ENCODE measurements at places on chromosomes 2 and 18.

DNA sequence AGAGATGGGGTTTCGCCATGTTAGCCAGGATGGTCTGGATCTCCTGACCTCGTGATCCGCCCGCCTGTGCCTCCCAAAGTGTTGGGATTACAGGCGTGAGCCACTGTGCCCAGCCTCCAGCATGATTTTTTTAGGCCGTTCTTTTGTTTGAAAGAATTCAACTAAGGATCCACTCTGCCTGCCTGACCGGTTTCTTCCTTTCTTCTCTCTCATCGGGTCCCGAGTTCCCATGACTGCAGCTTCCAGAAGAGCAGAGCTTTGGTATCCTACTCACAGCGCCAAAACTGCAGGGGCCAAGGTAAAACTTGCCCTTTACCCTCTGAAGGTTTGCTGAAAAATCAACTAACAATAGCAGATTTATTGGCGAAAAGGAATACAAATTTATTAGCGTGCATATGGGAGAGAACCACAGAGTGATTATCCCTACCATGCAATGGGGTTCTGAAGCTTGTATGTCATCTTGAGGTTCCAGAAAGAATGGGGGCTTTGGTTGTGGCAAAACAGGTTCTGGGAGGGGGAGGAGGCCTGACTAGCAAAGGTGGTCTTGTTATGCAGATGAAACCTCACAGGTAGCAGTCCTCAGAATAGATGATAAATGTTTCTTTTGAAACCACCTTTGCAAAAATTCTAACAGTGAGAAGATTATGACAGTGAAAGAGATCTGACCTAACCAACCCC, 87.0 kb upstream of the MSH6 start:
- no peak for DNase-seq

- no peak for DNase-seq
Observed at GRCh38 chr18:63604791-63605567, 17.8 kb downstream of the SERPINB13 start.

DNA sequence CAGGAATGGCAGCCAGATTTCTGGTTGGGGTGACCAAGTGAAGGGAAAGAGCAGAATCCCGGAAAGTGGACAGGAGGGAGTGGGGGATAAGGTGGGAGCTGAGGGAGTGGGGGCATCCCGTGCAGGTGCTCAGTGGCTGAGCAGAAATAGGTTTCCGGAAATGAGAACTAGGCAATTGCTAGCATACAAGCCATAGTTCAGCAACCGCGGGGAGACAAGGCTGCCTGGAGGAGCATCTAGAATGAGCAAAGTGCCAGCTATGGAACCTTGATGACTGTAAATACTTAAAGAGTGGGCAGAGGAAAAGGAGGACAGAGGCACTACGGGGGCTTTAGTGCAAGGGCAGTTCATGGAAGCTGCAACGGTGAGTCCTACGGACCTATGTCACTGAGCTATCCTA, 220.2 kb downstream of the BCL11A start:
- DNase-seq, result no peak

DNA sequence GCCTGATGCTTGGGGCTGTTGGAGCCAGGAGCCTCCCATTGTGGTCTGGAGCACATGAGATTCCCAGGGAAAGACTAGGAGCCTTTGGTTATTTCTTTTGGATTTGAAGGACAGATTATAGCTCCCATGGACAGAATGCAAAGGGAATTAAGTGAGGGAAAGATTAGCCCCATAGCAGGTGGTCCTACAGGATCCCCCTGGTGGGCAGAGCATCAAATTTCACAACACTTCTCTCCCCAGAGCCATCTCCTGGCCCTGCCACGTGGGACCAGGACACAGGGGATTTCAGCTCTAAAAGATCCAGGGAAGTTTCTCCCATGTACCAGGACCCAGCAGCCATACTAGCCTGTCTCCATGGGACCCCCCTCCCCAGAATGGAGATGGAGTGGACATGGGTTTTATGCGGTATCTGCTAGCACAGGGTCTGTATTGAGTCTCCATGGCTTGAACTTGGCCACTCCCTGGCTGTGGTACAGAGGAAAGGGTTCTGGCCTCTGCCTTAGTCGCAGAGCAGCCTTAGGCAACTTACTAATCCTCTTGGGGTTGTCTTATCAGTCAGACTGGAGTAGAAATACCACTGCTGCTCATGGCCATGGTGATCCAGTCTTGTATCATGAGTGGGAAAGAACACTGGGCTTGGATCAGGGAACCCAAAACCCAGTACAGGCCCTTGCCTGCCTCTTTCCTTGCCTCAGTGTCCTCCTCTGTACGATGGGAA, 6.8 kb upstream of the PLB1 start:
- no peak for DNase-seq

DNA sequence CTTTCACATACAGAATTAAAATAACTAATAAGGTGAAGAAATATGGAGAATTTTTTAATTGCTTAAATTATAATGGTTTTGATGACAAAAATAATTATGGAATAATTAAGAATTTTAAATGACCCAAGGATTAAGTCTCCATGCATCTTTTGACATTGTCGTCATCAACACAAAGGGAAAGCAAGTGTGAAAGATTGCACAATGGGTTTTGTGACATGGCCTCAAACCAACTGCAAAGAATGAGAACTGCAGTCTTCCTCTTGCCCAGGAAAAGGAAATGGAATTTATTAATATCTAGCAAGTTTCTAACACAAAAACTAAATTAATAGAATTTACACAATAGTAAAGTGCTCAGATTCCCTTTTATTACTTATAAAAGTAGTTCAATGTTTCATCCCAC, 329.1 kb upstream of the PKDCC start:
- no peak for DNase-seq
